ENCODE measurements at places on chromosomes 2 and 18.

DNA sequence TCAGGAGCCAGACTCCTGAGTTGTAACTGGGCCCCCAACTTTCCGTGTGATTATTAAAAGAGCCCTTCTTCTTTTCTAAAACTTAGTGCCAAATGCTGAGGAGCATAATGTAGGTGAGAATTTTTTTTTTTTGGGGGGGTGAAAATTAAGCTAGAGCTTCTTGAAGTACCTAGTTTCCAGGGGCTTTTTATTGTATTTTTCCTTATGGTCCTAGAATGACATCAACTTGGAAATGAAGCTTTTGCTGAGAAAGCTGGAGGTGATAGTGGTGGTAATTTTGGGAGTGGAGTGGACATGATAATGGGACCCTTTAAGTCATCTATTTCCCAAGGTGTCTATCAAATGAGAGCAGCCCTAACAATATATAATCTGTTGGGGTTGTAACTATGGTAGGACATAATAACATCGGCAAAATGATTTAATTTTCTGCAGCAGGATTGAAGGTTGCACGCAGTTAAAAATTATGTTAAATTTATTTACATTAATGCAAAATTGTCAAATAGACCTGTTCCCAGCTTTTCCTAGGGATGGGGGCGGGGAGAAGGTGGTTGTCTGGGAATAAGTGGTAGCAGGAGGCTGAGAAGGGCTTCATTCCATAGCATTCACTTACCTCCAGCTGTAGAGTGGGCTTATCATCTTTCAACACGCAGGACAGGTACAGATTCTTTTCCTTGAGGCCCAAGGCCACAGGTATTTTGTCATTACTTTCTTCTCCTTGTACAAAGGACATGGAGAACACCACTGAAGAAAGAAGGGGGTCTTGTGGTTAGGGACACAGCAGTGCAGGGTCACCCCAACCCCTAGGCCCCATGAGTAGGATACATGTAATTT, 5.7 kb downstream of the IL1B start:
- no peak for DNase-seq

DNA sequence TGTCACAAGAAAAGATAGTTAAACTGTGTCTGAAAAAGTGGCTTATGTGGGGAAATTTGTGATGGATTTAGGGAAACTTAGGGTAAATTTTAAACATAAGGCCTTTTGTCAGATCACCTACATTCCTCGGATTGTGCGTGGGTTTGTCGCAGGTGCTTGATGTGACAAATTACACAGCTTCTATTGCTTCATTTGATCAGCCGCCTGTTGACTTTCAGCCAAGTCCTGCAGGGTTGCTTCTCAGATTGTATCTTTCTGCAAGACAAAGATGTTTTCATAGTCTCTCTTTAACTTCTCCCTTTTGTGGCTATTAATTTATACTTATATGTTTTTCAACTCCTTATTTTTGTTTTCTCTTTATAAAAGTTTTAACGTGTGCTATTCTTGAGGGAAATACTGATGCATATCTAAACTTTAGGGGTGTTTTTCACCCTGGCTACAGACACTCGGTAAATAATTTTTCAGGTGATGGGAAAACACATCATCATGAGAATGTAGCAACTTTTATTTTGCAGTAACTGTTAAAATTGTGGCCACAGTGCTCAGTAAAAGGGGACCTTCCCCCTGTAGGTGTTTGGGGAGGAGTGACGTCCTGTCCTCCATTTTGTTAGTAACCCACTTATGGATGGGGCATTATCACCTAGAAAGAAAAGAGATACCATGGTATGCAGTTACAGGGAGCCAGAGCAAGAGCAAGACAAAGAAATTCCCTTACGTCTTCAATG, 31.4 kb downstream of the GALM start:
- DNase-seq: no peak

DNA sequence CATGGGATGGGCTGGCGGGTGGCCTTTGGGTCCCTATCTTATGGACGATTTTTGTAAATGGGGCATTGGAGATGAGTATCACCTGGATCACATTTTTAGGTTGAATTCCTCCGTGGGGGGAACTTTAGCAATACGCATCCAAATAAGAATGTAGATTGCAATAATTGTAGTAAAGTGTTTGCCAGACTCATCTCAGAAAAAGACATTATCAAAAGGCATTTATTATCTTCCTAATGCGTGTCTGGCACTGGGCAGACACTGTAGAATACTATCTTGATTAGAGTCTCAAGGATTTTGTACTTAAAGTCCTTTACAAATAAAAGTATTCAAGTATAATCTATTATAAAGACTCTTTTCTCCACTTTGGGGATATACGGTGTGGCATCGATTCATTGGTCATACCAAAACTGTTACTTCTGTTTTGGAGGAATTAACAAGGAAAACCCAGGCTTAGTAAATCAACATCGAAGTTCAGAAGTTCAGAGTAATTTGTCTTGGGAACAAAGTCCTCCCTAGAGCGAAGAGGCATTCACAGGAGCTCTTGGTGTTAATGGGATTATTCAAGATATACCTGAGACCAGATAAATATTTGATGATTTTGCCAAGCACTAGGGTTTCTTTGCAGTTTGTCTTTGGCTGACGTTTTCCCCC, 578 bp upstream of the ACKR3 start:
- DNase-seq: no peak

DNA sequence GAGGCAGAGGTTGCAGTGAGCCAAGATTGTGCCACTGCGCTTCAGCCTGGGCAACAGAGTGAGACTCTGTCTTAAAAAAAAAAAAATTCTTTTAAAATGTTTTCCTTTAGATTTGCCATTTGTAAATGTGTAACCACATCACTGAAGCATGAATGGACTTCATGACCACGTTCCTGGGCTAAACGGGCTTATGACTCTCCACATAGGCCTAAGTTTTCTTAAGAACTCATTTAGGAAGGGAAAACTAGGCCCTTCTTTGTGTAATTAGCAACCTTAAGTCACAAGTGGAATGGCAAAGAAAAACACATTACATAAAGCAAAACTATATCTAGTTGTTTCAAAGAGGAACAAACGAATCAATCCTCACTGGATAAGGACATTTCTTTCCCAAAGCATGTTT, 99.5 kb downstream of the MEIS1 start:
- DNase-seq: no peak

DNA sequence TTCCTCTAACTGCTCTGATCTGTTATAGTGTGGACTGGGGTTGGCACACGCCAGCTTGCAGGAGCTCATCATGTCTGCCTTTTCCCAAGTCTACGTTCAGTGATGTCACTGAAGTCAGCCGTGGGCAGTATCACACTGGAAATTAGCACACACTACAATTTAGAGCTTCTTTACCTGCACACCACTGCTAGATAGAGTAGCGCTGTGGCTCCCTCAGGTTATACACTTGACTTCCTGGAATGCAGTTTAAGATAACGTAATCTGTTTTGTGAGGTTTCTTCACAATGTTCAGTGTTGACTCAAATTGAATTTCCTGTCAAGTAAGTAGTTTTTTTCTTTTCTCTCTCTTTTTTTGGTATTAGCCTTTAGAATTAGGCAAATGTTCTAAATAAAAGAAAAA, 487.2 kb downstream of the DCDC2C start:
- no peak for DNase-seq

DNA sequence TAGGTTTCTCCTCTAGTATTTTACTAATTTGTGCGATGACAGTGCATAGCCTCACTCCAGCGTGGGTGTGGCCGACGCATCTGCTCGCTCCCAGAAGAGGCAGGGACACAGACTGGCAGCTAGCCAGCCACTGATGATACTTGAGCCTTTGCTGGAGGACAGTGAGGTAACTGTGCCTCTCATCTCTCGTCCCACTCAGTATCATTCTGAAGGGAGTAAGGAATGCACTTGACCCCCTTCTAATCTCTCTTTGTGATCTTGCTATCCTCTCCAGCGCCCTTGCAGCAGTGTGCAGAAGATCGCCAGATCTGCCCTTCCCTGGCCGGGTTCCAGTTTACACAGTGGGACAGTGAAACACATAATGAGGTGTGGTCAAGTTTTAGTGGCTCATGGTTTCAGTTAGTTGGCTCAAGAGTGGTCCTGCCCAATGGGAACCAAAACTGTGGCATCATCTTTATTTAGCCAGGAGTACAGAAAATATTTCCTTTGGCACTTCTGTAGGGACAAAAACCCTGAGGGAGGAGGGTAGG, 17.5 kb downstream of the NCAPH start:
- DNase-seq: no peak

GRCh38 chr2:231057590-231057989, 923 bp downstream of the PSMD1 start:
- DNase-seq: no peak

- DNase-seq: no peak
Measured at GRCh38 chr18:31611511-31611910, 19.8 kb downstream of the TTR start.

GRCh38 chr18:55447672-55448018, 140.3 kb downstream of the TCF4 start:
- no peak for DNase-seq

DNA sequence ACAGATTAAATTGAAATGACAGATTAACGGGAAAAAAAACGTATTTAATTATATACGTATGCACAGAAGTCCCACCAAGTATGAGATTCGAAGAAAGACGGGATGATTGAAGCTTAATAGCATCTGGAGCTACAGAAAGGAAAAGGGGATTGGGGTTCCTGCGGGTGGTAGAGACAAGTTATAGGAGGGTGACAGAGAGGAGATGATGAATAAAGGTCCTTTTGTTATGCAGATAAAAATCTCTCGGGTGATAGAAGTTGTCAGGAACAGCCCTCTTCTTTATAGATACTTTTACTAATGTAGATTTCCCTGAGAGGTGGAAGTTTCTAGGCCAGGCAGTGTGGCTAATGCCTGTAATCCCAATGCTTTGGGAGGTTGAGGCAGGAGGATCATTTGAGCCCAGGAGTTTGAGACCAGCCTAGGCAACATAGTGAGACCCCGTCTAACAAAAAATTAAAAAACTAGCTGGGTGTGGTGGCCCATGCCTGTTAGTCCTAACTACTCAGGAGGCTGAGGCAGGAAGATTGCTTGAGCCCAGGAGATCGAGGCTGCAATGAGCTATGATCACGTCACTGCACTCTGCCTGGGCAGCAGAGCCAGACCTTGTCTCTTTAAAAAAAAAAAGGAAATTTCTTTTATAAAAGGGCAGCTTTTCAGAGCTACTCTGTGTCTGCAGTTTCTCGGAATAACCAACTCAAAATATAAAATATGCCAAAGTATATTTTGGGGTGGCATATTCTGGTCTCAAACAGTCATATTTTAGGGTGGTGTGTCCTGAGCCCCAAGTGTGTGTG, 113.0 kb downstream of the STPG4 start:
- DNase-seq: no peak

DNA sequence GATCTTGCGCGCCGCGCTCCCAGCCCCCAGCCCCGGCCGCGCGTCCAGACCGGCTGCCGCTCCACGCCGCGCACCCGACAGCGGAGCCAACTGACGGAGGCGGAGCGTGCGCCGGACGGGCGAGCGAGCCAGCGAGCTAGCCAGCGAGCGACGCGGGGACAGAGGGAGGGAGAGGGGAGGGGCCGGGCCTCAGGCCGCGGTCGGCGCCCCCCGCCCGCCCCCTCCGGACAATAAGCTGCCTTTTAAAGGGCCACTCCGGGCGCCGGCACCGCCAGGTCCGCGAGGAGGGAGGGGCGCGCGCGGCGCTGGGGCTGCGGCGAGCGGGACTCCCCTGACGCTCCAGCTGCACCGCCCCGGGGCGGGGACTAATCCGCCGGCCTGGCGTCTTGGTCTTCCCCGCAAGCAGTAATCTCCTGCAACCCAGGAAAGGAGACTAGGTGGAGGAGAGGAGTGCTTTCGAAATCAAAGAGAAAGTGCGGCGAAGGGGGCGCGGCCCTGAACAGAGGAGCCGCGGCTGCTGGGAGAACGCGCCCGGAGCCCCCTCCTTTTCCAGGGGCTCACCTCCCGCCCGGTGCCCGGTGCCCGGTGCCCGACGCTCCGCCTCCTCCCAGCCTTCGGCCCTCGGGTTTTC, at the start of gene BIN1:
Gene BIN1 (minus strand): TSS at position 164 of the 631 bp plus-strand sequence. CDS start 211 bp downstream, outside the sequence.
- peak; percentile 95 for DNase-seq

GRCh38 chr2:187873132-187873531, 318.9 kb upstream of the TFPI start:
- no peak for DNase-seq

- DNase-seq: no peak
Measured at GRCh38 chr18:77013811-77014521, 118.6 kb downstream of the MBP start.

DNA sequence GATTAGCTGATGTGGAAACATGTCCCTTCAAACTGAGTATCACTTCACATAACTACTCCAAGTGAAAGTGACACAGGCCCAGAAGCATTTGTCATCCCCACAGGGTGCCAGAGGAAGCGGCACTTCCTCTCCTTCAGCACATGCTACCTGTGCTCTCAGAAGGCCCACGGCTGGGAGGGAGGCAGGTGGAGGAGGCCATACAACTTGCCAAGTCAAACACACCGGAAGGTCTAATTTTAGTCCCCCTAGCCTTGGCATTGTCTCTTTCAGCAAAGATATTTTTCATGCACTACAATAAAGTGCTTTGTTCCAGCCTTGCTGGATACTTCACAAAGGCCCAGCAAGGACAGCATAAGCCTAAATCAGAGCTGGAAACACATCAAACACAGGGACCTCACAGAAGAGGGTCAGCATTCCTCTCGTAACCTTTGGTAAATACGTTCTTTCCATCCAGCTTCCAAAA, 38.0 kb downstream of the VSNL1 start:
- DNase-seq: no peak

DNA sequence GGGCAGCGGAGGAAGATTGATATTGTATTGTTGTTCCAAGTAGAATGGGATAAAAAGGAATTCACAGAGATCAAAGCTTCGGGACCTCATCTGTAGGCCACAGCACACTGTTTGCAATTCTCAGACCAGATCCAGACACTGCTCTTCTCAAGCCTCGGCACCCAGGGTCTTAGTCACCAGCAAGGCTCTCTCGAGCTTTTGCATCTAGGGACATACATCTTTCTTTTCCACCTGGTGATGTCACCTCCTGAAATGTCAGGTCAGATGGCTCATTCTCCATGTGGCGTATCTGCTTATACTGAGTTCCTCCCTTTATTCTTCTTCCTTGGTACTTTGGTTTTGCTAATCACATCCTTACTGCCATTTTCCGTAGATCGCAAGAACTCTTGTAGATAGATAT, 42.9 kb upstream of the SNTG2 start:
- DNase-seq: no peak

Measured in RWPE1 (cell line).